ENCODE measurements at places on chromosomes 5 and 9. TPM values are rescaled to one million over a fixed set of nuclear protein-coding genes. Genes with fewer than 3 reads are reported as not detected.

DNA sequence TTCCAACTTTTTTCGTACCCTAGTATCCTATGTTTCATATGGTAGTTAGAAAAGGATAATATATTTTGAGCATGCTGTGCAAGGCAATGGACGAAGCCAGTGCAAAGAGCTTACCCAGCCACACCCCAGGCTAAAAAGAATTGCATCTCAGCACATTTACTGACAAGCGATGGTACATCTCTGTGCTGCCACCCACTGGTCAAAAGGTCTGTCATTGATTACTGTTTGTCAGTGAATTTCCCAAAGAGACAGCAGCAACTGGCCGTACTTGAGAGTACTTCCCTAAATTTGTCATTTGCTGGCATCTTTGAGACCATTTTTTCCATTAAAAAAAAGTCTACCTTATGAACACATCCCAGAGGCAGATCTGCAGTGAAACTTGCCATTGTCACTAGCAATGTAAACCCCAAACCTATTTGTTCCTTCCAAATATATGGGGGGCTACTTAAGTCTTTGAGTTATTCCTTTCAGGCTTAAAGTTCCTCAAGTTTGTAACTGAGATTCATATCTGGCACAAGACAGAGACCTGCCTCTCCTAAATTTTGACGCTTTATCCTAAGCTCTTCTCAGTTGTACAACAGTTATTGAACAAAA is 184.3 kb downstream of the CTNND2 start:
- peak; percentile 41 for DNase-seq

DNA sequence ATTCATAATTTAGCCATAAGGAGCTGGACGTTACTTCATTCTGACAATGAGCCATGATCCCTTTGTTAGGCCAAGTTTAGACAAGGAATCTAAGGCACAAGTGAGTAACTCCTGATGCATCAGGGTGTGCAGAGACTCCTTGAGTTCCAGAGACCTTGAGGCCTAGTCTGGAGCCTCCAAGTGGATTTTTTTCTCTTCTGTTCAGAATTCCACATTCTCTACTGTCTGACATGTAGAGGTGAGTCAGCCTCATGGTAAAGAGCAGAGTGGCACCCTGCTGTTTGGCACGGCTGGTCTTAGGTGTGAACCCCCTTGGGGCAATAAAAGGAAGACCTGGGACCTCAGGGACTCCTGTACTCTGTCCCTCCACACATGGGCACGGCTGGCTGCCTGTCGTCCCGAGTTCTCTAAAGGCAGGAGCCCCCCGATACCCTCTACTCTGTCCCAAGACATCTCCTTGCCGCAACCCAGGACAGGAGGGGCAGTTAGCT is 22.0 kb upstream of the TGFBI start:
- no peak for DNase-seq

DNA sequence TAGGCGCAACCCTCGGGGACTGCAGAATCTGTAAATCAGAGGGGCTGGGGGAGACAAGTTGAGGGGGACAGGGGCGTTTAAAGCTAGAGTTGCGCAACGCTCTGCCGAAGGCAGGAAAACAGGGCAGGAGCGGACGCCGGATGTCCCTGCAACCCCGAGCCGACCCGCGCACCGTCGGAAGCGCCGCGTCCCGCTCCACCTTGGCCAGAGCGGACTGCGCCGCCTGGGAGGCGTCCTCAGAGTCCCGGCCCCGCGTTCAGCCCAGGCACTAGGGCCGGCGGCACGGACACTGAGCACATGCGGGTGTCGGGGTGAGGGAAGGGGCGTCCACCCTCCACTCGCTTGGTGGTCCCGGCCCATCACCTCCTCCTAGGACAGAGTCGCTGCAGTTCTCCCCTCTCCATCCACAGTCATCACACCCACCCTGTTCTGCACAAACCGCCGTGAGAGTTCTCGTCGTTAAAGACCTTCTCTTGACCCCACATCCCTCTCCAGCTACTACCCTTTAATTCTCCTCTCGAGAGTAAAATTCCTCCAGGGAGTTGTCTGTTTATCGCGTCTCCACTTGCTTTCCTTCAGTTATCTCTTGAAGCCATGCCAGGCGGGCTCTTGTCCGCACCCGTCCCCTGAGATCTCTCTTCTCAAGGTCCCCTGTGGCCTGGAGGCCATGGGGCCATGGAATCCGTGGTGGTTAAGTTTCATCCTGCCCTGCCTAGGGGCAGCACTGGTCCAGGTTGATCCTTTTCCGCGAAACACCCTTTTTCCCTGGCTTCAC is 796 bp upstream of the PDLIM7 start:
- peak; percentile 61 for DNase-seq

Gene CTSV
- 3.8 TPM for total RNA-seq

DNA sequence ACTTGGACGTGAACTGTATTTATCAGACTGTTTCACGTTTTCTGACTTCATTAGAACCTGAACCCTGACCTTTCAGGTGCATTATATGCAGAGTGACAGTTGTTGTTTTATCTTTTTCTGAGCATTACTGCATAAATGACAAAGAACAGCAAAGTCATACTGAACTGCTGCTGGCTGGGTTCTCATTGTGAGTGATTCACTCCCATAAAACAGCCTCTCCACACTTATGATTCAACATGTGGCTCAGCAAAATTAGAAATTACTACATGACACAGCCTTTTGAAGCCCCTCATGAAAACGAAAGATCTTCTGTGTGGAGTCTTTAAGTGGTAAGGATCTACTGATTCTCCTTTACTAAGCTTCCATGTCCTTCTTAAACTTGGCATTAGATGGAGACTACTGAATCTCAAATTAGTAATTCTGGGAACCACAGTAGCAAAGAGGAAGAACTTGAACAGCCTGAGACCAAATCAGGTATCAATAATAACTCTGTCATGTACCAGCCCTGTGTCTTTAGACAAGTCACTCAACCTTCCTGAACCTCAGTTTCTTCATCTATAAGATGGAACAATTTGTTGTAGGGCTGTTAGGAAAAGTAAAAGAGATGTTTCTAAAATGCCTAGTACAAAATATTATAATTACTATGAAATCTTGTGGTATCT is 172.3 kb upstream of the GNA14 start:
- DNase-seq: no peak

- no peak for DNase-seq
Measured at GRCh38 chr9:137294091-137294680, 7.9 kb downstream of the NRARP start.

Gene OXCT1
- 9.0 TPM for total RNA-seq

Gene CDC20B
- total RNA-seq: not detected

DNA sequence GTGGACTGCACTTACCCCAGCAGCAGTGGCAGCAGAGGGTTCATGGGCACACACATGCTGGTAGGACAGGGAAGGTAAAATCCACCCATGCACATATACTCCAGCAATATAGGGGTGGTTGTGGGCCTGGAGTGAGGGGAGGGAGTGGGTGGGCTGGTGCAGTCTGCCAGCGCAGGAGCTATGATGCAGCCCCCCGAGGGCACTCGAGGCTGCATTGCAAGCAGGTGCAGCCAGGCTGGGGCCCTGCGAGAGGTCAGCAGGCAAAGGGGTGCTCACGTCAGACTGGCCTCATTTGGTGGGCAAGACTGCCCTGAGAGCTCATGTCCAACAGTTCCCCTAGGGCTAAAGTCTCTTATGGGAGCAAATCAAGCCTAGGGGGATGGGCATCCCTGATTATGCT is 32.4 kb upstream of the PCDHA1 start:
- DNase-seq: no peak

DNA sequence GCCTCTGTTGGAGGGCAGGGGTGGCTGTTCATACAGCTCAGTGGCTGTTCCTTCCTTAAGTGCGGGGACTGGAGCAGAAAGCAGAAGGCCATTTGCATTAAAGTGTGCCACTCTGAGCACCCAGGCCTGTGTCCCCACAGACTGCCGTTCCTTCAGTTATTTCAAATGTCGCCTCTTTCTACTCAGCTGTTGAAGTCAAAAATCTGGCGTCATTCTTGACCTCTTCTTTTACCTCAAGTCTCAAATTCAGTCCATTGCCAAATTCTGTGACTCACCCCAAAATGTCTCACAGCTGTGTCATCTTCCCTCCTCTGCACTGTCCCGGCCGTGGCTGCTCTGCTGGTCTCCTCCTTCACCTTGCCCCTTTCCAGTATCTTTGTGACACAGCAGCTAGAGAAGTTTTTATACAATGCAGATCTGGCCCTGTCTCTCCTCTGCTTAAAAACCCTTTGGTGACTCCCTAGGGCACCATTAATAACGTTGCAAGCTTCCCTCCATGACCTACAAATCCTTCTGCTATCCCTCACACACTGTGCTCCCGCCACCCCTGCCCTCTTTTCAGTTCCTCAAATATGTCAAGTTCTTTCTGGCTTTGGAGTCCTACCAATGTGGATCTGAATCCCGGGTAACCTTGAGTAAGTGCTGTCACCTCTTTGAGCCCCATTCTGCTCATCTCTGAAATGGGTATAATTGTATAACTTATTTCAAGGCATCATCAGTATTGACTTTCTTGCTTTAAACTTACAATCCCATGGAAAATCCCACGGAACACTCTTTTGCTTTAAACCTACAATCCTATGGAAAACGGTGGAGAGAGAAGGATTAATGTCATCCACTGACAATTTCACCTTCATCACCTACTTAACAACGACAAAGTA is 98.3 kb upstream of the BOD1 start:
- DNase-seq: peak; percentile 89

- DNase-seq: no peak
Measured at GRCh38 chr9:132383462-132383883, 23.2 kb downstream of the TTF1 start.

DNA sequence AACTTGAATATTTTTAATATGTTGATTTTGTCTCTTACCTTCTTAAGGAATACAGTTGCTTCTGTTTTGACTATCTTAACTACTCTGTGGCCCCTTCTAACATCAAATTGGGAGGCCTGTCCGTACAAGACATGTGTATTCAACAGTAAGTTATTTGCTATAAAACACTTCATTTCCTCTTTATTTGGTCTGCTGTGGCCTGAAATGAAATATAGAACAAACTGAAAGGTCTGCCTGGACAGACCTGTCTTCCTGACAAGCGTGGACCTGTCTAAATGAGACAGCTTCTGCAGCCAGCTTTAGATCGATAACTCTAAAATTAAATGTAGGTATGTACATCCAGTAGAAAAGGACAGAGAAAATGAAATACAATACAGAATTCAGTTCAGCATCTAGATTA is 2.2 kb upstream of the LPAR1 start:
- no peak for DNase-seq

DNA sequence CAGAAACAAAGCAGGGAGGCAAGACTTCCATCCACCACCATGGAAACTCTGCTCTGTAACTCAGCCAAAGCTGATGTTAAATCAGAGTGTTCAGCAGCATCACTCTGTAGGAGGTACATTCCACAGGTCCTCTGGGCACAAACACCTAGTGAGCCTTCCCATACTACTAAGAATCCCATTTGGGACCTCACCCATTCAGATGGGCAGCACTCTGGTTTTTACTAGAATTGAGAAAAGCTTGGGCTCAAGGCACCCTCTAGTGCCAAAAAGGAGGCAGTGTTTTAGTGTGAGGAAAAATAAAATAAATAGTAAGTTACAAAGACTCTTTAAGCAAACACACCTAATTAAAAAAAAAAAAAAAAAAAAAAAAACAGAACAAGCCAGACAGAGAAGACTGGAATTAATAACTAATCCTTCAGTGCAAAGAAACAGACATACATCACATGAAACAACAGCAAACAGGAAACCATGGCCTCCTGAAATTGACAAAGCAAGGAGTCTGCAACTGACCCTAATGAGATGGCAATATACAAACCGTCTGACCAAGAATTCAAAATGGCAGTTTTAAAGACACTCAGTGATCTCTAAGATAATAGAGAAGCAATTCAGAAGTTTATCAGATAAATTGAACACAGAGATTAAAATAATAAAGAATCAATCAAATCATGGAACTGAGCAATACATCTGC is 159.5 kb downstream of the GNA14 start:
- no peak for DNase-seq

DNA sequence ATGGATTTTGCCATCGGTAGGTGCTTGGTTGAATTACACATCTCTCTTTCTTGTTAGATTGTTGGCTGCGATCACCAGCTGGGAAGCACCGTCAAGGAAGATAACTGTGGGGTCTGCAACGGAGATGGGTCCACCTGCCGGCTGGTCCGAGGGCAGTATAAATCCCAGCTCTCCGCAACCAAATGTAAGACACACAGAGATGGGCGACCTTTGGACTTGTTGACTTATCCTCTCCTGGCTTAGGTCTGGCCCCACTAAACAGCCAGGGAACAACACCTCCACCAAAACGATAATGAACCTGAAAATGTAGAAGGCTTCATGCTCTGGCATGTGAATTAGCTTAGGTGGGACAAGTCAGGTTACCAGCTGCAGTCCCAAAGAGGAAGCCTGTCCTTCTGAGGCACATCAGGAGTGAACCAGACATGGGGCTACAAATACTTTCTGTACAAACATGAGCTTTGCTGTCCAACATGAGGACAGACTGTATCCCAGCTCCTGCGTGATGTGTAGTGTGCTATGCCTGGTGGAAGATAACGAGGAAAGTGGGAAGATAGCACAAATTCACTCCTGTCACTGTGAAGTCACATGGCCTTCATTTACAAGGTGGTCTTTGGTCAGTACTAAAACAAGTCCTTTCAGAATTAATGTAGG is 148.4 kb downstream of the ADAMTSL1 start:
- DNase-seq: no peak

DNA sequence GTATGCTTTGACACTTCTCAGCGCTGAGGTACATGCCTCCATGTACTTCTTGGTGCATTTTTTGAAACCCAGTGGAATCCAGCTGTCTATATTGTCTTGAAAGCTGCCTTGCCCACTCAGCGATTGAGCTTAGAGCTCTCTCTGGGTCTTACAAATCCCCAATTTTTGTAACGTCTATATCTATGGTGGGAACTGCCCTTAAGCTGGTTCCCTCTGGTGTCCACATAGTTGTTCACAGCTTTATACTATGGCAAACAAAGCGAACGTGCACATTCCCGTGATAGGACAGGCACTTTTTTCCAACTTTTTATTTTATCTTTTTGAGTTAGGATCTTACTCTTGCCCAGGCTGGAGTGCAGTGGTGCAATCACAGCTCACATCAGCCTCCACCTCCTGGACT is 20.9 kb downstream of the CDHR2 start:
- no peak for DNase-seq

DNA sequence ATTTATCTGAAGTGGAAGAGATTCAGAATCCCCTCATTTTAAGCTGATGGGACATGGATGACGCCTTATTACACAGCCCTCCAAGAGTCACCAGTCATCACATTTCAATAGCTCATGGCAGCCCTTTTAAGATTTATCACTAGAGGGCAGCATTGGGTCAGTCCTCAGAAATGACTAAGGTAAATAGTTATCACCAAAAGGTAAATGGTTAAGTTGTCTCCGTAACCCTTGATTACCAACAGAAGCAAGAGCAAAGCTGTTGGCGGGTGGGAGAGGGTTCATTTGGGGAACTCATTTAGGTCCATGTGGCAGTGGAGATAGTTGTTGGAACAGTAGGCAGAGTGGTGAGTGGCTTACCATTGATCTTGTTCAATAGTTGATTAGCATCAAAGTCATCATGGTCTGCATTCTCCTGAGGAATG is 12.0 kb upstream of the C9 start:
- DNase-seq: peak; percentile 53

Gene SH3PXD2B
- 111 TPM for total RNA-seq

All from adrenal gland (tissue), 19 donors.